A549 (cell line): ENCODE measurements at places on chromosomes 1 and 21. TPM values are rescaled to one million over a fixed set of nuclear protein-coding genes. Genes with fewer than 3 reads are reported as not detected.

The GJC2 gene
- polyA plus RNA-seq: 0.37 to 0.48 TPM (median 0.40 TPM) in 3 replicates

The RNU1-4 gene
- 6.5 to 8.5 TPM (median 6.6 TPM) in 3 replicates for polyA plus RNA-seq

The ASH1L gene
- 9.0 to 10.9 TPM (median 10.0 TPM) in 3 replicates for polyA plus RNA-seq

The RPTN gene
- polyA plus RNA-seq: not detected in 3 replicates

The LRRC71 gene
- 0.10 to 0.33 TPM (median 0.14 TPM) in 3 replicates for polyA plus RNA-seq
